ENCODE measurements at places on chromosomes 11 and 22.

DNA sequence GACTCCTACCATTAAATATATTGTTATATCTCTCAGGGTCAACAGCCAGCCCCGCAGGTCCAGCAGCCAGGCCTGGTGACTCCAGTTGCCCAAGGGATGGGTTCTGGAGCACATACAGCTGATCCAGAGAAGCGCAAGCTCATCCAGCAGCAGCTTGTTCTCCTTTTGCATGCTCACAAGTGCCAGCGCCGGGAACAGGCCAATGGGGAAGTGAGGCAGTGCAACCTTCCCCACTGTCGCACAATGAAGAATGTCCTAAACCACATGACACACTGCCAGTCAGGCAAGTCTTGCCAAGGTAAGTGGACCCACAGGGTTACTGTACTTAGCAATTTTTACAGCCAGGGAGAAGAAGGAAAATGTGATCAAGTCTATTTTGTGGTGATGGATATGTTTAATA is 35.1 kb downstream of the EP300 start:
- H3K27me3 ChIP-seq = no peaks in the 10 kb centered on the region
- peaks cover 9% of the 10 kb centered on the region for H3K36me3 ChIP-seq
- DNase-seq = no peak
- no peak overlapping the region for H3K27ac ChIP-seq

DNA sequence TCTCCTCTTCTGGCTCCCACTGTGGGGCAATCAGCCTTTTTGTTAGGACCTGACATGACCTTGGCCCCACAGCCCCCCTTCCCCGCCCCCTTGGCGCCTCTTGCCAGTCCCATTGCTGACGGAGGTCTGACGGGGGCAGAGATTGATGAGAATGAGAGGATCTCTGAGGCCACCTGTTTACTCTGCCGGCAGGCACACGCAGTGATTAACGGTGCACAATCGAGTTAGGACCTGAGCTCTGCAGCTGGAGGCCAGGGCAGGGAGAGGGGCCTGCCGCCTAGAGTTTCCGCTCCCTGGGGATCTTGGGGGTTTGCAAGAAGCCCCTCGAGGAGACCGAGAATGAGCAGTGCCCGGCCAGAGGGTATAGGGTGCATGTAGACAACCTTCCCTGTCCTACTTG is 6.8 kb upstream of the CHRM1 start:
- no peaks in the 10 kb centered on the region for H3K36me3 ChIP-seq
- no peak overlapping the region for H3K27ac ChIP-seq
- H3K27me3 ChIP-seq = no peaks in the 10 kb centered on the region
- H3K4me1 ChIP-seq = no peaks in the 10 kb centered on the region

- no peaks in the 10 kb centered on the region for H3K4me1 ChIP-seq
- no peaks in the 10 kb centered on the region for H3K27me3 ChIP-seq
- H3K27ac ChIP-seq = no peak overlapping the region
- H3K36me3 ChIP-seq = peaks cover 6% of the 10 kb centered on the region
Measured at GRCh38 chr11:9748361-9748970, 84.6 kb downstream of the SWAP70 start.

DNA sequence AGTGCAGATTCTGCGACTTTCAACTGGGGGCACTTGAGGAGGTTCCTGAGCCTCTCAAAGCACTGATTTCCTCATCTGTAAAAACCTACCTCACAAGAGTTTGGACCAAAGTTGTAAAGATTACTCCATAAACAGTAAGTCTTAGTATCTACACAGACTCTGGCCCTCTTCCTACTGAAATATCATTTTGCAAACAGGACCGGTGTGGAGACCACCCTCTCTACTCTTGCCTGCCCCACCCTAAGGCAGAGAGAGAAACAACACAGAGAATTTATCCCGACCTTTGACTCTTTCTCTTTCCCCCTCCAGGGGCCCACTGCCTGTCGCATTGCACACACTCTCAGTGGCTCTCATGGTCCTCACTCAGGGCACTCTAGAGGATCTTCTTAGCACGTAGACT is 117.9 kb upstream of the LDLRAD3 start:
- no peak overlapping the region for H3K27ac ChIP-seq
- DNase-seq = no peak
- no peaks in the 10 kb centered on the region for H3K4me1 ChIP-seq
- no peaks in the 10 kb centered on the region for H3K36me3 ChIP-seq
- H3K4me3 ChIP-seq = no peak overlapping the region

- DNase-seq = peak; percentile 68
- H3K27ac ChIP-seq = no peak overlapping the region
- H3K27me3 ChIP-seq = no peaks in the 10 kb centered on the region
- peaks cover 35% of the 10 kb centered on the region for H3K4me1 ChIP-seq
- no peak overlapping the region for H3K4me3 ChIP-seq
- no peaks in the 10 kb centered on the region for H3K36me3 ChIP-seq
Measured at GRCh38 chr11:93743291-93743690, 1.8 kb downstream of the C11orf54 start.

DNA sequence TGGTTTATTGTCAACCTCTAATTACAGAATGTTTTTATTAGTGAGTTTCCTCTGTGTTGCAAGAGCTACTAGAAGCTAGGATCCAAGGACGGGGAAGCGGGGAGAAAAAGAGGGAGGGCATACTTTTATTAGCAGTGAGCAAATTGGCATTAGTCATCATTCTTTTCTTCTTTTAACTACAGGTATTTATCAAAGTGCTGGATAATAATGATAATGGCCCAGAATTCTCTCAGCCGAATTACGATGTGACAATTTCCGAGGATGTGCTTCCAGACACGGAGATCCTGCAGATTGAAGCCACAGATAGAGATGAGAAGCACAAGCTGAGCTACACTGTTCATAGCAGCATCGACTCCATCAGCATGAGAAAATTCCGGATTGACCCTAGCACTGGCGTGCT is 179.7 kb upstream of the MTNR1B start:
- no peaks in the 10 kb centered on the region for H3K36me3 ChIP-seq
- H3K27ac ChIP-seq = no peak overlapping the region
- DNase-seq = no peak
- no peaks in the 10 kb centered on the region for H3K27me3 ChIP-seq
- no peak overlapping the region for H3K4me3 ChIP-seq

DNA sequence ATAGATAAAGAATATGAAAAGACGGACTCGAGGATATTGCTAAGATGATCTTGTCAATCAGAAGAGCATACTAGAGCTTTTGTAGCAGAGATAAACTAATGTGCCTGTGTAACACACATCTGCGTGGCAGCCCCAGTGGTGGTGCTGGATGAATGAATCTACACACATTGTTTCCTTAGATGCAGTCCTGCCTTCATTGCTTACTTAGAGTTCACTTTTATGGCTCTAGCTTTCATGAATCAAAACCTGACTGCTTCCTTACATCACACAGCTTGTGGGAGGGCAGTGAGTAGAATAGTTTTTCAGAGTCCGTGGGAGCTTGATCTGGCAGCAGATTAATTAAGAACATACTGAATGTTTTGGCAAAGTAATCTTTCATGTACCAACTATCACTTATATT is 83.7 kb downstream of the EXT2 start:
- H3K27me3 ChIP-seq = no peaks in the 10 kb centered on the region
- H3K27ac ChIP-seq = no peak overlapping the region
- no peak for DNase-seq

GRCh38 chr11:119677840-119678239 is 51.2 kb downstream of the NECTIN1 start:
- peaks cover 7% of the 10 kb centered on the region for H3K4me1 ChIP-seq
- H3K36me3 ChIP-seq = no peaks in the 10 kb centered on the region
- H3K27me3 ChIP-seq = no peaks in the 10 kb centered on the region
- H3K4me3 ChIP-seq = no peak overlapping the region
- no peak for DNase-seq

DNA sequence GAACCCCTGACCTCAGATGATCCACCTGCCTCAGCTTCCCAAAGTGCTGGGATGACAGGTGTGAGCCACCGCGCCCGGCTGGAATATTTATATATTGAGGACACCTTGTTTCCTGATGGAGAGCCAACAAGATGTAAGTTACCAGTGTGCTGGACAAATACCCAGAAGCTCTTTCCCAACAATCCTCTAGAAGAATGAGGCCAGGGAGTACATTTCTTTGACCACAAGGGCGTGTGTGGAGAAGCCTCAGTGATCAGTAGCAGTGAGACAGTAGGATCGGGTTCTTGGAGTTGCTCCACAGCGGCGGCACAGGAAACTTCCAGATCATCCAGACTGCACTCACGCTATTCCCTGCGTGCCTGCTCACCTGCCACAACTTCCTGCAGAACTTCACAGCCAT is 10.3 kb upstream of the POLA2 start:
- no peak overlapping the region for H3K27ac ChIP-seq
- DNase-seq = no peak
- no peaks in the 10 kb centered on the region for H3K4me1 ChIP-seq
- no peak overlapping the region for H3K4me3 ChIP-seq
- H3K27me3 ChIP-seq = no peaks in the 10 kb centered on the region

DNA sequence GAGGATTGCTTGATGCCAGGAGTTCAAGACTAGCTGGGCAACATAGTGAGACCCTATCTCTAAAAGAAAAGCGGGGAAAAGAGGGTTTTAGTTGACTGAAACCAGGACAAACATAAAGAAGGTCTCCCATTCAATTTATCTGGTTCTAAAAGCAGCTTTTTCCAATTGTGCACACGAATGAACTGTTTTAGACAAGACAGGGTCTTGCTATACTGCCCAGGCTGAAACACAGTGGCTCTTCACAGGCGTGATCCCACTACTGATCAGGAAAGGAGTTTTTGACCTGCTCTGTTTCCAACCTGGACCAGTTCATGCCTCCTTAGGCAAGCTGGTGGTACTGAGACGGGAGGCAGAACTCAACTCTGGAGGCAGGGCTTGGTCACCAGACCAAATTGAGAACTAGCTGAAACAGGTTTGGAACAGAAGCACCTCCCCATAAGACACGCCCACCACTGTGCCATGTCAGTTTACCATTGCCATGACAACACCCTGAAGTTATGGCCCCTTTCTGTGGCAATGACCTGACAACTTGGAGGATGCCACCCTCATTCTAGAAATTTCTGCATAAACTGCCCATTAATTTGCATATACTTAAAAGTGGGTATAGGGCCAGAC is 2.8 kb upstream of the NUCB2 start:
- DNase-seq = no peak
- H3K4me3 ChIP-seq = no peak overlapping the region
- H3K36me3 ChIP-seq = no peaks in the 10 kb centered on the region
- H3K27me3 ChIP-seq = no peaks in the 10 kb centered on the region

GRCh38 chr11:64292460-64293254 is 1.6 kb downstream of the KCNK4 start:
- H3K27me3 ChIP-seq = peaks cover 10% of the 10 kb centered on the region
- no peak overlapping the region for H3K27ac ChIP-seq
- no peaks in the 10 kb centered on the region for H3K36me3 ChIP-seq
- H3K4me1 ChIP-seq = no peaks in the 10 kb centered on the region

DNA sequence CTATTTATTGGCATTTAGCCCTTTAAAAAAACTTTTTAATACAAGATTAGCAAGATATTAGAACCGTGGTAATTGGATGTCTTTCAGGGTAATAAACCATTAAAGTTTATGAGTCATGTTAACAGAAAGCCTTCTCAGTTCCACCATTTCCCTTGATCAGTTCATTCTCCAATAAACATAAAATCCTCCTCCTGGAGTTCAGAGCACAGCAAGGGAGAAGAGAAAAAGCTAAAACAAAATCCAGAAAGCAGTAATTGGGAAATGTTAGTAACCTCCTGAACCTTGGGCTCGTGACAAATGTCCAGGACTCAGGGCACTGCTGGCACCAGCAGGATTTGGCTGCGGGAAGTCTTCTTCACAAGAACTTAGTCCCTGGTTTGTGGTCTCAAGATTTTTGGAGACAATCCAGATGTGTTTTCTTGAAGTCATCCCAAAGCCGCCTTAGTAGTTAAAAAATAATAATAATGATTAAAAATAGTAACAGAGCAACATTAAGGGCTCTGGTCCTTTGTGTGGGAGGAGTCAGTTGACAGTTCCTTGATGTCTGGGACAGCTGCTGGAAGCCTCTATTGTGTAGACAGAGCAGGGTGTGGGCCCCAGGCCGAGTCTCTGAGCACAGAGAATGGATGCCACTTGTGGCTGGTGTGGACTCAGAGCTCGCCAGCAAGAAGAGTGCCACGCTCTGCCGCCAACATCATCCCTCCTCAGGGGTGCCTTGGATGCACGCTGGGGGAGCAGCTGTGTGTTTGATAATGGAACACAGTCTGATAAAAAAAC is 43.4 kb upstream of the PITPNB start:
- H3K27me3 ChIP-seq = no peaks in the 10 kb centered on the region
- no peaks in the 10 kb centered on the region for H3K36me3 ChIP-seq
- H3K4me1 ChIP-seq = peaks cover 11% of the 10 kb centered on the region
- no peak for DNase-seq
- no peak overlapping the region for H3K4me3 ChIP-seq

GRCh38 chr11:134176284-134176683 is 47.5 kb downstream of the NCAPD3 start:
- no peaks in the 10 kb centered on the region for H3K36me3 ChIP-seq
- no peak overlapping the region for H3K4me3 ChIP-seq
- H3K4me1 ChIP-seq = no peaks in the 10 kb centered on the region
- DNase-seq = no peak

DNA sequence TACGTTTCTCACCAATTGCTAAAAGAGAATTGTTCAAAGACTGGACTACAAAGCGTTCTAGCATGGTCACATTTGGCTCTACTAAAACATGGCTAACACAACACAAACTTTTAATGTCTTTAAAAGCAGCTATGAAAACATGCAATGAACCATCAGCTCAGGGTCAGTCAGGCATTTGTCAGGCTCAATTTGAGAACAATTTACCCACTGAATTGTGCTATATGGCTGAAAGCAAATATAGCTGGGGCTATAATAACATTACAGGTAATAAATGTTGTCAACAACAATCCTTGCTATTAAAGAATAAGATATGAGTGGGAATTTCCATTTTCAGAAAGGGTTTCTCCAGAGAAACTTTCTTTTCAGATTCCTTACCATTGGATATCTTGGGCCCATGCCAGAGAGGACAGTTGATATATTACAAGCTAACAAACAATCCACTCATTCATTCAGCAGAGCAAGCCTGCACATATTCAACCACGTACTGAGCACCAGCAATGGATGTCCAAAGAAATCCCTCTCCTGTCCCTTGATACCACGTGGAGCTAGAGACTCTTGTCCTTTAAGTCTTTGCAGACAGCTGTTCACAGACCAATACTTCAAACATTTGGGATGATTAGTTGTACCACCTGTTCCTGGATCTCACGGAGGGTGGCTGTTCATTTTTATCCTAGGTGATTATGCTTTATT is 82.5 kb upstream of the DDI1 start:
- no peaks in the 10 kb centered on the region for H3K27me3 ChIP-seq
- H3K4me3 ChIP-seq = no peak overlapping the region
- no peaks in the 10 kb centered on the region for H3K4me1 ChIP-seq
- H3K27ac ChIP-seq = no peak overlapping the region
- DNase-seq = no peak

DNA sequence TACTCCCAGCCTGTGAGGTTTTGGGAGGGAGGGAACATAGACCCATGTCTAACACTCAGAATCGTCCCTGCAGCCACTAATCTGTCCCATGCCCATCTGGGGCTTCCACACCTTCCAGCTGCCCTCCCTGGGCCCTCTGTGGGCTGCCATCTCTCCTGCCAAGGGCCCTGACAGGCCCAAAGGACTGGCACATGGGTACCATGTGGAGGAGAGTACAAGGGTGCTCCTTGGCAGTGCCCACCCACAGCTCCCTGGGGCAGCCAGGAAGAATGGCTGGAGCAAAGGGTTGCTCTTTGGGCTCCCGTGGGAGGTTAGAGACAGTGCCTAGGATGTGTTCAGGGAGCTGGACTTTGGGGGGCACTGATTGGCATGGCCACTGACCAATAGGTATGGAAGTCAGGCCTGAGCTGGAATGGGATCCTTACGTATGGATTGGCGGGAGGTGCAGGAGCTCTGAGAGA is 56.8 kb downstream of the CD82 start:
- no peak overlapping the region for H3K27ac ChIP-seq
- no peak overlapping the region for H3K4me3 ChIP-seq
- H3K27me3 ChIP-seq = no peaks in the 10 kb centered on the region

Measured in pancreas (tissue), 10 donors.